HS-27A (cell line): ENCODE measurements at places on chromosomes 5 and 9.

DNA sequence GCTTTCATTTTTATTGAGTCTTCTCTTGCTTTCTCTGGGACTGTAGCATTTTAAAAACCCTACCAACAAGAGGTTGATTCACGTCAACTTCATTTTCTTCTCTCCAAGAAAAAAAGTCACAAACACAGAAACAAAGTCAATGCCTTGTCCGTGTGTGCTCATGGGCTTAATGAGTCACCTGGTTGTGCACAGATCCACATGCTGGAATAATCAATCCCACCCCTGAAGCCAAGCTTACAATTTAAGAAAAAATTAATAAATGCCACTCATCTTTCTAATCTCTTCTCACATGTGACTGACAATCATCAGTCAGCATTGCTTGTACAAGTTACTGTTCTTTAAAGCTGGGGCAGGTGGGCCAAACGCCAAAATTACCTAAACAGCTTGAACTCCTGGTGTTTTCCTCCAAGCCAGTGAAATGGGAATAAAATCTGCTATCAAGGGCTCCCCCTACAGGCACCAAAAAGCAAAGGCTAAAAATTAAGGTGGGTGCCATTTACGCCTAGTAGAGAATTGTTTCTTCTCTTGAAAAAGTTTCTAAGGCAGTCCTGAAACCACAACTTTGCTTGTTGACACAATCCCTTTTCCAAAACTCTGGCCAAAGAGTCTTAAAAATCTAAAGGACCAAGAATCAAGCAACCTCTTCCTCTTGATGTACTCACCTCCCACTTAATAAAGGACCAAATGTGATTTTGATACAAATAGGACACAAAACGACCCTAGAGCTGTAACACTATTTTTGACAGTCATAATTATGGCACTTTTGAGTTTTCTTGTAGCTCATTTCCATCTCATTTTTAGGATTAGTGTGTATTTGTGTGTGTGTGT is 21.3 kb downstream of the TRMO start:
- DNase-seq: peak; percentile 62

GRCh38 chr5:54150841-54151240 is 159.5 kb downstream of the ARL15 start:
- DNase-seq: no peak

DNA sequence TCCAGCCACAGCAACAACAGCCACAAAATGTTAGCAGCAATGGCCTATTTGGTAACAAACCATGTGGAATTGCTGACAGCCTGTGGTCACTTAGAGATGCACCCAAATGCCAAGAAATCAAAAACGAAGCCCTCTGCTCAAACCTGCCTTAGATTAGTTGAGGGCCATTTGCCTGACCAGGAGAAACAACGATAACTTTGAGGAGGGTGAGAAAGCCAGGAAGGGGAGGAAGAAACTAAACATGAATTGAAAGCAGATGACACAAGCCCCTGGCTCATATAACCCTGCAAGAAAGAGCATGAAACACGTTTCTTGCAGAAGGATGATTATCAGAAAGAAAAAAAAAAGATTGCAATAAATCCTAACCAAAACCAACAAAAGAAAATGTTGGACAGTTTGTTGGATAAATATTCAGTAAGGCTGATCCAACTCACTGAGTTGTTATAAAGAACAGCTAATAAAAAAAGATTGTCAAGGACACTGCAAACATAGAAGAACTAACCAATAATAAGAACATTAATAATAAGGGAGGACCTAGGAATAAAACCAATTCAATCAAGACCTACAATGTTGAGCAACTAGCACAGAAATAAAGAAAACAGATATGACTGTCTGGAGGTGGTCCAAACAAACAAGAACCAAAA is 140.5 kb upstream of the SLC30A5 start:
- no peak for DNase-seq

DNA sequence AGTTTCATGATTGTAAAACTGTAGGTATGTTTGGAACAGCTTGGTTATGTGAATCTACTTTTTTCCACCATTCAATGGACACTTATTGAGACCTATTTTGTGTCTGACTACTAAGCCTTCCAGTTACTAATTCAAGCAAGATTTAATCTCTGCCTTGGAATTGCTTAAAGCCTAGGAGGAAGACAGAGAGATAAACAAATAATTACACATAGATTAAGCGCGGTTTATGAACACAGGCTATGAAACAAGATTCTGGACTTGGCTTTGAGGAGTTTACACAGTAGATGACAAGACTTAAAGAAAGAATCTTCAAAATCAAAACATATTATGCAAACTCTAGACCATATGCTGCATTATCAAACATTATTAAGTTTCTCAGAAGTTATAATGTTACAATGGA is 340.4 kb downstream of the RASEF start:
- no peak for DNase-seq

GRCh38 chr5:151288180-151288579 is 15.4 kb downstream of the SLC36A3 start:
- DNase-seq: no peak
